ENCODE measurements at places on chromosomes 6 and 20.
A peak's percentile ranks its signal among the peaks of the same experiment; 100 is the strongest.

DNA sequence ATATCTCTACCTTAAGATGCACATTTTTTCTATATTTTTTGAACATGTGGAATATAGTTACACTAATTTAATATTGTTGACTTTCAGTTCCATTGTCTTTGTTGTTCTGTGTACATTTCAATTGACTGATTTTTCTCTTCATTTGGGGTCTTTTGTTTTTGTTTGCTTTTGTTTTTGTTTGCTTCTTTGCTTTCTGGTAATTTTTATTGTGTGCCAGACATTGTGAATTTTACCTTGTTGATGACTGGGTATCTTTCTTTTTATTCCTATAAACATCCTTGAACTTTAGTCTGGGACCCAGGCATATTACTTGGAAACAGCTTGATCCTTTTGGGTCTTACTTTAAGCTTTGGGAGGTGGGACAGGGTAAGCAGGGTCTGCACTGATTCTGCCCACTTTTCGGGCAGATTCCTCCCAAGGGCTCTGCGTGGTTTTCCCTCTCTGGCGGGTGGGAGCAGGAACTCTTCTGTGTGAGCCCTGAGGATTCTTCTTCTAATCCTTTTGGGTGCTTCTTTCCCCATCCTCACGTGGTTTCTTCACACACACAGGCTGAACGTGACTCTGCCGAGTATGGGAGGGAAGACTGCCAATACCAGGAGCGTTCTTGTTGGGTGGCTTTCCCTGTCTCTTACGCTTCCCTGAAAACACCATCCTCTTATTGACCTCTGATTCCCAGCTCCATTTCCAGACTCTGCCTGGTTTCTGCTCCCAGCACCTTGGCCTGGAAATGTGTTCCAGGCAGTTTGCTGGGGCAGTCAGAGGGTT is 200.5 kb downstream of the ARID1B start:
- DNase-seq, result no peak

GRCh38 chr6:133236932-133237331 is 4.2 kb upstream of the EYA4 start:
- no peak for DNase-seq

DNA sequence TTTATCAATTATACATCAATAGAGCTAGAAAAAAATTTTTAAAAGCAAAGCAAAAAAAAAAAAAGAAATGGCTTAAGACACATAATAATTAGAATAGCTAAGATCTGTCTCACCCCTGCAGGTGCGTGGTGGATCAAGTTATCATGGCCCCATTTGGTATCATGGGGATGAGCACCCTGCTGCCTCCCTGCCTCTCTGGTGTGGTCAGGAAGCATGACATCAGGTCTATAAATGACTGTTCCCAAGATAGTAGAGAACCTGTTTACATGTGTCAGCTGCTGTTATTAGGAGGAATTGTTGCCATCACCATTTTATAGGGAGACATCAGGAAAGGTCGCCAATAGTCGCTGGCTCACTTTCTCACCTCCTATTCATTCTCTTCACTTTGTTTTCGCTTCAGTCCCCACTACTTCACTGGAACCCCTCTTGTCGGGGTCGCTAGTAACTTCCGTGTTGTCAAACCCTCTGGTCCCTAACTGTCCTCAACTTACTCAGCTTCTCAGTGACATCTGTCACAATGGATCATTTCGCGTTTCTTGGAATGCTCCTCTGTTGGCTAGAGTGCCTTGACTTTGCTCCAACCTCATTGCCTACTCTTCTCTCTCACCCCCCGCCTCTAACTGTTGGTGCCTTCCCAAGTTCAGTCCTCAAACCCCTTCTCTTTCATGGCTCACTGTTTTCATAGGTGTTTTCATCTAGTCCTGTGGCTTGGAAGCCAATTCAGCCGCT is 4.7 kb downstream of the DNTTIP1 start:
- DNase-seq, result no peak

- DNase-seq, result peak; percentile 19
Observed at GRCh38 chr6:41801380-41801779, 13.9 kb downstream of the TOMM6 start.

GRCh38 chr6:131784561-131784960 is 23.3 kb upstream of the ENPP1 start:
- no peak for DNase-seq

DNA sequence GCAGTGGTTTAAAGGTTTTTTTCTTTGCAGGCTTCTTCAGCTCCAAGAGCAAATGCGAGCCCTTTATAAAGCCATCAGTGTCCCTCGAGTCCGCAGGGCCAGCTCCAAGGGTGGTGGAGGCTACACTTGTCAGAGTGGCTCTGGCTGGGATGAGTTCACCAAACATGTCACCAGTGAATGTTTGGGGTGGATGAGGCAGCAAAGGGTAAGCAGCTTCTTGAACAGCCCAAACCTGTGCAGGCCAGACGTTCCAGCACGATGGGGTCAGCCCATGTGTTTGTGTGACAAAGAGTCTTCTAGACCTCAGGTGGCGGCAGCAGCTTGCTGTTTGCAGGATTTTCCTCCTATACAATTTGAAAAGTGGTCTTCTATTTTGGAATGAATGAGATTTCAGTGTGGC is 17.7 kb downstream of the DSP start:
- no peak for DNase-seq

DNA sequence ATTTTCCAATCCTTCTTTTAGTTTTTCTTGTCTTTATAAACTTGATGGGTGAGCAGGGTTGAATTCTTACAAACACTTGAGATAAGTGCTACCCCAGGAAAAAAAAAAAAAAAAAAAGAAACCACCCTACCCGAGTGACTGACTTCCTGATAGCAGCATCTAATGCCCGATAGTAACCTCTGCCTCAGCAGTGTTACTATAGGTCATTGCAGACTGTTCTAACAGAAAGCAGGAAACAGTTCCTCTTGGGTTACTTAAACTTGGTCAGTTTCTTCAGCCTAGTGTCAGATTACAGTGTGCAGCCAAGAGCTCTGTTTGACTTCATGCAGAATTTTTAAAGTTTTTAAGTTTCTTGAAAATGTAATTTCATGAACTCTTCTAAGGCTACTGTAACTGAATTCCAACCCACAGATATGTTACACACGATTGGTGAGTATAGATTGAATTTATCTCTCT is 2.1 kb downstream of the MYLIP start:
- peak; percentile 89 for DNase-seq

- peak; percentile 74 for DNase-seq
Observed at GRCh38 chr6:148464319-148465010, 121.8 kb downstream of the SASH1 start.

- DNase-seq, result no peak
Observed at GRCh38 chr20:35698298-35699126, 640 bp downstream of the NFS1 start.

DNA sequence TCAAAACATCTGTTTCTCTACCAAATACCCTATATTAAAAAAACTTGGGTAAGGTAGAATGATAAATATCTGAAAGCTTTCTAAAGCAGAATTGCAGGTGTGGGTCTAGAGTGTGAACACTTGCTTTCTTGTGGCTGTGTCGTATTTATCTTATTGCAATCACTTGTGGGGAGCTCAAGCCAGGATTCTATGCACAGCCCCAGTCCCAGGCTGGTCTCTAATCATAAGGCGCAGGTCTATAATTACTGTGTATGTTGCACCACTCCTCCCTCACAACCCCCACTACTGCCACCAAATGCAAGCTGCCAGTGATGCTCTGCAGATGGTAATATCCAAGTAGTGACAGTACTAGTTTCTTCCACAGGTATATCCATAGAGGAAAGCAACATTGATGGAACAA is 2.2 kb upstream of the E2F3 start:
- DNase-seq, result no peak

DNA sequence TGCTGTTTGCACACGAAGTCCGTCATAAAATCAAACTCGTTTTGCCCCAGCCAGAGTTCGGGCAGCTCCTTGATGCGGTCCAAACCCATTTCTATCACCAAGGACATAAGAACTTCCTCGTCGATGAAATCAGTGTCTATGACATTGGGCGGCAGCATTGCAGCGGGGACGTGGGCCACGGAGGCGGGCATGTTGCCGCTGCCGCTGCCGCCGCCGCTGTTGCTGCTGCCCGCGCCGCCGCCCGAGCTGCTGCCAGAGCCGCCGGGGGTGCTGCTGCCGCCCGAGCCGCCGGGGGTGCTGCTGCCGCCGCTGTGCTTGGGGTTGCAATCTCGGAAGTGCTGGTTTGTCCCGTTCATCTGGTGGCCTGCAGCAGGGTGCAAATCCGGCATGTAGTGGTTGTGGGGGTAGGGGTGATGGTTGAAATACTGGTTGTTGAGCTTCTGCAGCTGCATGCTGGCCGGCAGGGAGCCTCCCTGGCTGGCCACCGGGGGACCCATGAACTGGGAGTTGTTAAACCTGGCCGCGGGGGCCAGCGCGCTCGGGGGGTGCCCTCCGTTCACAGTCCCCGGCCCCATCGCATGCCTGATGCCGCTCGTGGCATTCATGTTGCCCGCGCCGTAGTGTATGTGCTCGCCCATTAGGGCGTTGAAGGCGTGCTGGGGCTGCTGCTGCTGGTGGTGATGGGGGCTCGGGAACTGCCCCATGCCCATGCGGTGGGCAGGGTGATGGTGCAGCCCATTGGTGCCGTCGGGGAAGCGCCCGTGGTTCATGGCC is 1.1 kb downstream of the CITED2 start:
- peak; percentile 85 for DNase-seq

DNA sequence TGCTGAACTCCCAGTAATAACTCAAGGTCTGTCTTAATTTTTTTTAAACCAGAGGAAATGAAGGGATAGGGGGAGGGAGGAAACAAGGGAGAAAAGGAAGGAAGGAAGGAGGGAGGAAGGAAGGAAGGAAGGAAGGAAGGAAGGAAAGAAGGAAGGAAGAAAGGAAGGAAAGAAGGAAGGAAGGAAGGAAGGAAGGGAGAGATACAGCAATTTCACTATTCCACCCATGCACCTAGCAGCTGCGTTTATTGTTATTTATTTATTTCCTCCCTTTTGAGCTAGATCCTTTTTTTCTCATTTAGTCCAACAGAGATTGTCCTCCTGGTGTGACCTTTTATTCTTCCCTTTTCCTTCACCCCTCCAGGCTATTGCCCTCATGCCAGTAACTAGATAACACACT is 97.6 kb downstream of the PKHD1 start:
- no peak for DNase-seq

Measured in suppressor macrophage (primary cell).